ENCODE measurements at places on chromosomes 3 and 15.

DNA sequence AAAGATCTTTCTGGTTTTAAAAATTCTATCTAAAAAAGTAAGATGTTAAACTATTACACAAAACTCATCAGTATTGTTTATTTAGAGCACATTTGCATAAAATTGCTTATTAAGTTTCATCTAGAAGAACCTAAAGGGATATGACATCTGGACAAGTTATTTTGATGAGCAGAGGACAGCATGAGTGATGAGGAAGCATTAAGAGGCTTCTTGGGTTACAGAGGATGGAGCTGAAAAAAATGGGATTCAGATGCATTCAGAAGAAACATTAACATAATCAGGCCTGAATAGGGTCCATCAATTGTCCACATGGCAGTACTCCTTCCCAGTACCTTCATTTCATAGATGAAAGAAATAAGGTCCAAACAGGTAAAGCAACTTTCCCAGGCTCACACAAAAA is 41.6 kb downstream of the IMPG2 start:
- DNase-seq = no peak

DNA sequence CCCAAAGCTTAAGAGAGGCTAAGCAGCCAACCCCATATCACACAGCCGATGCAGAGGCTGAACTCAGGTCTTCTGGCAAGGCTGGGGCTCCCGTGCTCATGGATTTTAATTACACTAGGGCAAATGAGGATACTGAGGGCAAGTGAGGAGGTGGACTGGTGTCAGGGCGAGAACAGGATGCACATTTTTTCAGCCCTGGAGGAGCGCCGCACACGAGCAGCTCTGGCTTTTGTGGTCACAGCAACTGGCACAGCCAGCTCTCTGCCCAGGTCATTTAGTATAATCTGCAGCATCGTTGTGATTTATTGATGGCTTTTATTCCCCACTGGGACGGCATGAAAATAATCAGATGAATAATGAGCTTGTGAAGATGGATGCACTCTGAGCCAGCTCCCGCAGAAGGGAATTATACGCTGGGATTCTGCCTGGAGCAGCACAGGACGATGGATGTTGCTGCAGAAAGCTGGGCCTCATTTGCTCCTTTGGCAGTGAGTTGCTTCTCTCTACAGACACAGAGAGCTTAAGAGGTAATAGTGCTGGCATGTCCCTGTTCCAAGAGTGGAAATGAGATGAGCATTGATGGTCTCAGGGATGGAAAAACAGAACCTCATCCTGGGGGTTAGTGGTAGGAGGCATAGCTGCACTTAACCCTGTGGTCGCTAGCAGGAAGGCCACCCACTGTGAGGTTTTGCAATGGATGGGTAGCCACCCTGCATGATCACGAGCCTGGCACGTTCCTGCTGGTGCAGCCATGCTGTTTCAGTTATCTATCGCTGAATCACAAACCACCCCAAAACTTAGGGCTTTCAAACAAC is 135.4 kb downstream of the UACA start:
- DNase-seq = peak; percentile 88

- DNase-seq = no peak
Measured at GRCh38 chr15:69990566-69991421, 106.9 kb downstream of the TLE3 start.

DNA sequence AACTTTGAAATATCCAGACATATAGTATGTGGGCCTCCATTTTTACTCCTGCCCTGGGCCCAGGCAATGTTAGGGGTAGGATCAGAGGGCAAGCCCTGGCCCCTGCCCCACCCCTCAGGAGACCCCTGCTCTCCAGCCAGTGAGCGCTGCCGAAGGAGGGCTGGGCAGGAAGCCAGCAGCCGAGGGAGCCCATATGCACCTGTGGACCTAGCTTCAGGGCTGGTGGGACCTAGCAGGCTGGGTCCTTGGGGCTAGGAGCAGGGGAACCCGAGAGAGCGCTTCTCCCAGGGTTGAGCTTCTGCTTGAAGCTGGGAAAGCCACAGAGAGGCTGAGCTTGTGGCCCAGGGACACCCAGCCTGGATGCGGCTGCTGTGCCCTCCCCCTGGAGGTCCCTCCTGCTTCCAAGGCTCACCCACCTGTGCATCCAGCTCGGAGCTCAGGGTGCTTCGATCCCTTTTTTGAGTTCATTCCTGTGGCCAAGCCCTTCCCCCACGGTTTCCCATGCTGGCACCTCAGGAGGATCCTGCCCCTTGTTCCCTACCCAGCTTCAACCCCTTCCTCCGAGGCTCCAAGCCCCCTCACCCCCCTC is 21.0 kb upstream of the CYP11A1 start:
- DNase-seq = no peak

- no peak for DNase-seq
Measured at GRCh38 chr15:39340903-39341645, 239.8 kb upstream of the THBS1 start.

GRCh38 chr3:99647081-99647480 is 8.7 kb downstream of the COL8A1 start:
- DNase-seq = no peak

DNA sequence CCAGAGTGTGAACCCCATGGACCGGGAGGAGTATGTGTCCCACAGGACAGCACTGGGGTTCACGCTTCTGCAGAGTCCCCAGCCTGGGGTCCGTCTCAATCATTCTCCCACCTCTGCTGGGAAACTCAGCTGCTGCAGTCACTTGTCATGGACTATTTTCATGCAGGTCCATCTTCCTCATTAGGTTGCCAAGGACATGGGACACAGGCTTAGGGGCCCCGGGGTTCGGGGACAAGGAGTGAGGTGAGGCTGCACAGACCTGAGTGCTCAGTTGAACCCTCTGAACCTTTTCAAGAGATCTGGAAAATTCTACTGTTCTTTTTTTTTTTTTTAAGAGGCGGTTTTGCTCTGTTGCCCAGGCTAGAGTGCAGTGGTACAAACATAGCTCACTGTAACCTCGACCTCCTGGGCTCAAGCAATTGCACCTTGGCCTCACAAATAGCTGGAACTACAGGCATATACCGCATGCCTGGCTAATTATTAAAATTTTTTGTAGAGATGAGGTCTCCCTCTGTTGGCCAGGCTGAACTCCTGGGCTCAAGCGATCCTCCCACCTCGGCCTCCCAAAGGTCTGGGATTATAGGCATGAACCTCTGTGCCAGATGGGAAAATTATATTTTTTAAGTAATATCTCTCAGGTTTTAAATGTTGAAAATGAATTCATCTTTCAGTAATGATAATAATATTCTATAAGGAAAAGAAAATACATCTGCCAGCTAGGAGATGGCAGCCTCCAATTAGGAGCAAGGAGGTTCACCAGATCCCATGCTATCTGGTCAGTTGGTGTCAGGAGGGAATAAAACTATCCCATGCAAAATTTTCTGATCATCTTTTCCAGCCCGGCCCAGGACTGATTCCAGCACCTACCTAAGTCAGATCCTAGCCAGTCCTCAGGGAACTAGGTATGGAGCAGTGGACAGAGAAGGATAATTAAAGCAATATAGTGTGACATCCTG is 45.2 kb downstream of the RPN1 start:
- DNase-seq = no peak

DNA sequence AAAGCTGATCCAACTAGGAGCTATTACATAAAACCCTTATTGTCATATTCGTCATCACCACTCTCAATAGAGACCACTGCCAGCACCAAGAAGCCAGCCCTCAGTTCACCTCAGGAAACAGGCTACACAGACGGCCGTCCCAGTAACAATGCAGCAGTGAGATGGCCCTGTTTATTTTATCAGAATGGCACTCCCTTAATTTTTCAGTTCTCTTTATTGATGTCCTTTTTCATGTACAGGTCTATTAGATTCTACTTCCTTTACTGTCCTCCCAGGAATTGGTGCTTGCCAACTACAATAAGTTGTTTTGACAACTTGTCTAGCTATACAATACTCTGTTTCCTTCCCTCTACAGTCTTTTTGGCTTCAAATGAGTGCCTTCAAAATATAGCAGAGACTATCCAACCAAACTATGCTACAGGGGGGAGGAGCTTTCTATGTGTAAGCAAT is 272.5 kb downstream of the ZBTB20 start:
- DNase-seq = no peak

GRCh38 chr15:22887157-22887951 is 48.9 kb downstream of the NIPA2 start:
- DNase-seq = peak; percentile 38

DNA sequence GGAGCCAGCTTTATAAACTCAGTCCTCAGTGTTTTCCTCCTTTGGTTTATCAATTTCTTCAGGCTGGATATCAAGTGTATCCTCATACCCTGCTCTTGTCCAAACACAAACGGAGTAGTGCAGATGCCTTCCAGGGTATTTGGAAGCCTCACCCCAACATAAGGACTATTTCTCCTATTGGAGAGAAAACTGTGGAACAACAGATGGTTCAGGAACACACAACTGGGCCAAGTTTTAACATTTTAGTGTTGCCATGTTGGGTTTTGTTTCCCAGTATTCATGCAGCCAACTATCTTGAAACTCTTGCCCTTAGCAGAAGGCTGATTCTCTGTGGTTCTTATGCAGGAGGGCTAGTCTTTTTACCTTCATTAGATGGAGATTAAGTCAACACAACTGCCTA is 398.1 kb downstream of the GABRB3 start:
- no peak for DNase-seq

GRCh38 chr15:100873029-100873677 is 6.5 kb upstream of the ALDH1A3 start:
- peak; percentile 85 for DNase-seq

GRCh38 chr3:189275852-189276251 is 104.1 kb downstream of the TPRG1 start:
- DNase-seq = no peak

DNA sequence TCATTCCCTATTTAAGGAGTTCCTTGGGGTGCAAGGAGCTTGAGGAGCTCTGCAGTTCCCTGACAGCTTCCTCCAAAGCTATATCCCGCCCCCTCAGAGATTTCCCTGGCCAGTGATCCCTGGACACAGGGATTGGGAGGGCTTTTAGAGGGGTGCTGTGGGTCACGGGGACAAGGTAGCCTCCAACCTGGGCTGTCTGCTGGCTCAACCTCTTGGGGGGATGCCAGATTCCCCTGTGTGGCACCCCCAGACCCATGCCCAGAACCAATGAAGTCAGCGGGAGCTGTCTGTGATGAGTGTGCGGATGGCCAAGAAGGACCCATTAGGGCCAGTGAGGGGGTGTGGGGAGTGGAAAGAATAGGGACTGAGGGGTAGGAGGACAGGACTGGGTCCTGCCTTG is 21.0 kb upstream of the ATP2B2 start:
- DNase-seq = no peak

DNA sequence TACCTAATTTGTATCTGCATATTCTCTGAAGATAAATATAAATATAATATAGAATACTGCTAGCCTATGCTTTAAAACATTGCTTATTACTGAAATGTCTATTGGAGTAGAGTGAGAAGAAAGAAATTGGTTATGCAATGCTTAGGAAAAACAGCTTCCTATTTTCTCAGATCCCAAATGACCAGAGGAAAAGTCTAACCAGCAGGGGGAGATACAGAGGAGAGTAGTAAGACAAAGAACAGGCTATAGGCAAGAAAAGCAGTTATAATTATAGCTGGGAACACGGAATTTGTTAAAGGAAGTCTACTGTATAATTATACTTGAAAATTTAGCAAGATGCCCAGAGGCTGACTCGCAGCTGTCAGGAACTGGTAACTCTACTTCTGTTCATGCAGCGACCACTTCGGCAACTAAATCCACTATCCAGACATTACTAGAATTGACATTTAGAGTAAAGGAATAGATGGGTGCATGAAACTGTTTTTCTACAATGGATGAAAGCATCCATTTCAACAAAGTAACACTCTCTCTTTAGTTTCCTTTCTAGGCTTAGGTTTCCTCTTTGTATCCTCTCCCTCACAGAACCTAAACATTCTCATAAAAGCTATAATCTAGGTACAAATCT is 97.2 kb downstream of the TBC1D5 start:
- peak; percentile 62 for DNase-seq

DNA sequence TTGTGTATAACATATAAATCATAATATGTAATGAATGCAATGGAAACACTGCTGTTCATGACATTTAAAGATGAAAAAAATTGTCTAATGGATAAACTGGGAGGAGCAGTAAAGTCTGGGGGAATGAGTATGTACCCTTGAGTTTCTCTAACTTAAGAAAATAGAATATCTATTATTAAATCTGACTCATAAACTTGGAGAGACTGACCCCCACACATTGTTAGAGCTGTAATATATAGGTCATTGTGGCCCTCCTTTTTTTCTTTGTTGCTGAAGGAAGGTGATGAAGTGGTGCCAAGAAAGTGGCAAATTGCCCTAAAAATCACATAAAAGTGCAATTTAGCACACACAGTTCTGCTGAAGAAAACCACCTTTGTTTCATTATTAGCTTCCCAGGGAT is 389.8 kb upstream of the RARB start:
- no peak for DNase-seq

DNA sequence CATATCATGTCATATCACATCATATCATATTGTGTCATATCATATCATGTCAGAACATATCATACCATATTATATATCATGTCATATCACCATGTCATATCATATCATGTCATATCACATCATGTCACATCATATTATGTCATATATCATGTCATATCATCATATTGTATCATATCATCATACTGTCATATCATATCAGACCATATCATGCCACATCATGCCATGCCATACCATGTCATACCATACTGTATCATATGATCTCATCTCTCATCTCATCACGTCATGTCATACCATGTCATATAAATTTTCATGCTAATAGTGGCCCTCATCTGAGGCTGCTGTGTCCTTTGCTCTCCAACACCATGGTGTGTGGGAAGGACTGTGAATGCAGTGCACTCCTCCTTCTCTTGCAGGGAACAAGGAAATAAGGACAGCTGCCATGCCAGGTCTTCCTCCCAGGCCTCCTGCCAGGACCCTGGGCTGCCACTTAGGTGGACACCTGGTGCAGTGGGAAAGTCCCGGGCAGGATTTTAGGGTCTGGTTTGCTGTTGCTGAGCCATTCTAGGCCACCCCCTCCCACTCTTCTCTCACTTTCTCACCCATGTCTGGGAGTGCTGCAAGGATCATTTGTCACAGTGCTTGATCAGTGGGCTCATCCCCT is 72.4 kb upstream of the TRPM1 start:
- DNase-seq = no peak

- DNase-seq = no peak
Measured at GRCh38 chr3:31661286-31661685, 128.6 kb downstream of the STT3B start.

GRCh38 chr3:129616713-129617112 is 10.2 kb upstream of the PLXND1 start:
- DNase-seq = no peak

- DNase-seq = no peak
Measured at GRCh38 chr3:137866933-137867332, 102.8 kb downstream of the SOX14 start.

DNA sequence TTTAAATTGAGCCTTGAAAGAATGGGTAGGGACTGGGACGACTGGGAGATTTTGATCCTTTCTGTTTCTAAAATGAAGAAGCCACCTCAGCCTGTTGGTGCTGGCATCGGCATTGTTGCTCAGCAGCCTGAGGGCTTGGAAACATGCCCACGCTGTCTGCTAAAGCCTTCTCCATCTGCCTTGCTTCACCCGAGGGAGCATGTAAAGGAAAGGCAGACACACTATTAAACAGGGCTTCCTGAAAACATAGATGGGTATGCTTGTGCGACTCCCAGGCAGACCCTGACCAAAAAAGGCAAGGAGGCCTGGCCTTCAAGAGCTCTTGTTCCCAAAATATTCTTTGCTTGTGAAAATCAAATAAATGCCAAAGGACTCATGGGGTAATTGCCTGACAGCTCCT is 84.2 kb upstream of the SLC4A7 start:
- DNase-seq = peak; percentile 86
